ENCODE measurements at places on chromosomes 11 and 22.
A peak's percentile ranks its signal among the peaks of the same experiment; 100 is the strongest.

DNA sequence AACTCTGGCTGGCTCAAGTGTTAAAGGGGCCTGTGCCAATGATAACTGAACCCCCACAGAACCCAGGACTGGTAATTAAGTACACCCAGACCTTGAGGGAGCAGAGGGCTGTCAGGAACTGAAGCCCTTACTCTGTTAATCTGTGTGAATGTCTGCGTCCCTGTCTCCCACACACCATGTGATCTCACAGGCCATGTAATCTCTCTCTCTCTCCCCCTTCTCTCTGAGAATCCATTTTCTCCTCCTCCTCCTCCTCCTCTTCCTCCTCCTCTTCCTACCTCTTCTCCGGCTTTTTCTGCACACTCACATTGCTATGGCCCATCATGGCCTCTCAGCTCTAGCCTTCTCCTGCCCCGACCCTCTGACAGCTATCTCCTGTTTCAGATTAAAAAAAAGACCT, 14.6 kb upstream of the IRAG1 start:
- no peak for DNase-seq

- no peak for DNase-seq
These were observed 6.4 kb upstream of the JAM3 start for GRCh38 chr11:134062265-134063123.

DNA sequence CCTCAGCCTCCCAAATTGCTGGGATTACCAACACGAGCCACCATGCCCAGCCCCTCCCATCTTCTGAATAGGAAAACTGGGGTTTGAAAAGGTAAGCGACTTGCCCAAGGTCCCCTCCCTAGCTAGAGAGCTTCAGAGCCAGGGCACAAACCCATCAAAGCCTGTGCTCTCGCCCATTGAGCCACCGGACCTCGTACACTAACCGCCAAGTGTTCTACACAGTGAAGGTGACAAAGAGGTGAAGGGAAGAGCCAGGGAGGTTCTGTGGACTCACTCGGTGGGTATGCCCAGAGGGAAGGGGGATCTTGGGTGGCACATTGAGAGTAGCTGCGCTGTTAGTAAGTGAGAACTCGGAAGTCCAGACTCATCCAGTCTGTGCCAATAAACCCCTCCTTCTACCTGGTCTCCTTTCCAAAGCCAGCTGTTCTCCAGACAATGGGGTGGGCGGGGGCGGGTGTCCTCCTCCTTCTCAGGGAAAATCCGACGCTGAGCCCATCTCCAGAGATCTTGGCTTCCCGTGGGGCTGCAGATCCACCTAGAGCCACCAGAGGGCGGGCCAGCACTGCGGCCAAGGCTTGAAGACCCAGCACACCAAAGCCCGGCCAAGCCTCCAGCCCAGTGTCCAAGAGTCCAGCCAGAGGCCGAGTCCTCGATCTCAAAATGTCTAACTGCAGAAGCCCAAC, 3.2 kb upstream of the RTN4RL2 start:
- DNase-seq, result peak; percentile 60

DNA sequence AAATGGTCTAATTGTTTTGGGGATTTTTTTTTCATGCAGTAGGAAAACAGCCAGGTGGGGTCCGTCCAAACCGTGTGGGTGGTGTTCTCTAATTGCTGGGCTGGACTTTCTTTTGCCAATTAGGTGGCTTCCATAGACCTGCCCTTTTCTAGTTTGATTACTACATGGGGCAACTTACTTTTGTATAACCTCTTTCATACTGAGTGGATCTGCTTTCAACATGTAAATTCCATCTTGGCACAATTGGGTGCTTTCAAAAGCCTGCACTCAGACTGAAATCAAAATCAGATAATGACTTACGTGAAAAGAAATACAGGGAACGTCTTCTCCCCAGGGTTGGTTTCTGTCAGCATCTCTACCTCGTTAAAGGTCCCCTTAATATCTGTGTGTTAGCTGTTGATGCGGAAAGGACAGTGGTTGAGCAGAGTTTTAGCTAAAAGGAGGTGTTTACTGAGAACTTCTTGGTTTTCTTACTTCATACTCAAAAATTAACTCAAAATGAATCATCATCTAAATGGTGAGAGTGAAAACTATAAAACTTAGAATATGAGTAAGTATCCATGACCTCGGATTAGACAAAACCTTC, 72.1 kb downstream of the BARX2 start:
- DNase-seq, result no peak

DNA sequence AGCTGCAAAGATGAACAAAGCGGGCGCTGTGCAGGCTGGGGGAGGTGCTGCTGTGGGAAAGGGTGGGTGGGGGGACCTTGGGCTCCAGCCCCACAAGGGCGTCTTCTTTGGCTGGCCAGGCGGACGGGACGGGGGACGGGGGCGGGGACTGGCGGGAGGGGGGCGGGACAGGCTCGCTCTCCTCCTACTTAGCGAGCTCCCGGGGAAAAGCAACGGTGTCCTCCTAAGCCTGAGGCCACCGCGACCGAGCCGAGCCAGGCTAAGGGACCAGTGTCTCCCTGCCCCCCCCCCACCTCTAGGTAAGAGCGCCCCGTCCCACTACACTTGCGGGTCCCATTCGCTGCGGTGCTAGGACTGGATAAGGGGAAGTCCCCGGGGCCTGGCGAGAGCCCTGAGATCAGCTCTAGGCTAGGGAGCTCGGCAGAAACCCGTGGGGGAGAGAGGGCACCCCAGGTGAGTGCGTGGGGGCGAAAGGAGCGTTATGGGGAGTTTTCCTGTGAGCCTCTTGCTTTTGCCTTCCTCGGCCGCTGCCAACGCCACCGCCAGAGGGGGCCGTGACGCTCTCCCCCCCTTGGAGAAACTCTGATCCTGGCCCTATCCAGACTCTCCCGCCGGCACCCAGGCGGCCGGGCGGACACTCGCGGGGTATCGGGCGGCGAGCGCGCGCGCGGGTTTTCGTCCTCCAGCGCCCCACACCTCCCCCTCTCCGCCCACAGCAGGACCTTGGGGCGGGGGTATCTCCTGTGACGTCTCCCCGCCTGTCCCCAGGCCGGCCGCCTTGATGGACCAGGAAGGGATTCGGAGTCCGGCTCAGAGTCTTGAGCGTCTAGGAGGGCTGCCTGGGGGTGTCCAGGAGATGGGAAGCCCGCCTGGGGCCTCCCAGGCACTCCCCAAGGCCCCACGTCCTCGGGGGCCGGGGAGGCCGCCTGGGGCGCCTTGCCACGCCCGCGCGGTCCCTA, at the start of gene PHLDB1:
Gene PHLDB1, plus strand, starts transcription at position 215 of the 959 bp plus-strand sequence. CDS start 6,222 bp downstream, outside the sequence.
- DNase-seq, result no peak

DNA sequence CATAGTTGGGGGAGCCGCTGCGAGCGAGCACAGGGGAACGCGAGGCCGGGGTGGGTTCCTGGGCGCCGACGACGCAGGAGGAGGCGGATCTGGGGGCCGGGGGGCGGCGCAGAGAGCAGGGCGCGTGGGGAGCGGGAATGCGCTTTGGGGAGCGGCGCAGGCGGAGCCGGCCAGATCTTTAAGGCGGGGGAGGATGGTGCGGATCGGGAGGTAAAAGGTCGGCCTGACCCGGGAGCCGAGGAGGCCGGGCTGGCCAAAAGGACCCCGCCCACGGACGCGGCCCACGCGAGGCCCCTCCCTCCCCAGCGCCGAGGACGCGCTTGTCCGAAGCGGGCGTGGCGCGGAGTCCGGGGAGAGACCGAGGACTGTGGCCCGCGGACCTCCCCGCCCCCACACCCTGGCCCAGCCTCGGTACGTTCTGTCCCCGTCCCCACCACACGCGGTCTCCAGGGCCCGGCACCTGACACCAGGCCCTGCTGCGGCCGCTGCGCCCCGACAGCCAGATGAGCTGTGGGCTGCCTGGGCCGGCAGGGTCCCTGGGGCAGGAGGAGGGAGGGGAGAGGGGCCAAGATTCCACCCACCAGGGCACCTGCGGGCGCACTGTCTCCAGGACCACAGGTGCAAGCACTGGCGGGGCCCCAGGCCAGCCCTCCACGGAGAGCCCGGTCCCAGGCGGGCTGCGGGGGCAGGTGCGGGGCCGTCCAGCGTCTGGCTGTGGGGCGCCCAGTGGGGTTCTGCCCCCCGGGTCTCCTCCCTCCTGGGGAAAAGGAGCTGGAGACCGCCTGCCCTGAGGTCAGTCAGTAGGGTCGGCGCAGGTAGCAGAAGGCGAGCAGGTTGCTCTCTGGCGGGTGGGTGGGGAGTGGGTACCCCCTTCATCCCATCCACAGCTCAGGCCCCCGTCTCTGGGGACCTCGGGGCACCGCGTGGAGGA, 10.9 kb downstream of the PIM3 start:
- peak; percentile 3 for DNase-seq

GRCh38 chr11:64896448-64897022, 18.1 kb upstream of the EHD1 start:
- DNase-seq, result no peak

DNA sequence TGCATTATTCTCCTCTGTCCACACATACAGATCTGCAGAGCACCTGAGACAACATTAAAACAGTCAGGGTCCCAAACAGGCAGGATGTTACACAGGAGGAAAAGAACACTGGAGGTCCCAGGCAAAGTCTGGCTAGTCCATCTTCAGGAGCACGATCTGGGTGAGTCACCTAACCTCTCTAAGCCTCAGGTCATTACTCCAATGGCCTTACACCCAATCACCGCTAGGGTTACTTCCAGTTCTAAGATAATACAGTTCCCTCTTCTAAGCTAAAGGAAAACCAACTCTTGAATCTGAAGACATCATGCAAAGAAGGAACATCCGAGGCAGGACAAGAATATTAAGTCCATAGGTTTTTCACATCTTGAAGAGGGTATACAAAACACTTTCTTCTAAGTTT, 24.5 kb downstream of the ASCC2 start:
- DNase-seq, result no peak

GRCh38 chr11:110242746-110243145, 53.7 kb downstream of the RDX start:
- DNase-seq, result no peak

DNA sequence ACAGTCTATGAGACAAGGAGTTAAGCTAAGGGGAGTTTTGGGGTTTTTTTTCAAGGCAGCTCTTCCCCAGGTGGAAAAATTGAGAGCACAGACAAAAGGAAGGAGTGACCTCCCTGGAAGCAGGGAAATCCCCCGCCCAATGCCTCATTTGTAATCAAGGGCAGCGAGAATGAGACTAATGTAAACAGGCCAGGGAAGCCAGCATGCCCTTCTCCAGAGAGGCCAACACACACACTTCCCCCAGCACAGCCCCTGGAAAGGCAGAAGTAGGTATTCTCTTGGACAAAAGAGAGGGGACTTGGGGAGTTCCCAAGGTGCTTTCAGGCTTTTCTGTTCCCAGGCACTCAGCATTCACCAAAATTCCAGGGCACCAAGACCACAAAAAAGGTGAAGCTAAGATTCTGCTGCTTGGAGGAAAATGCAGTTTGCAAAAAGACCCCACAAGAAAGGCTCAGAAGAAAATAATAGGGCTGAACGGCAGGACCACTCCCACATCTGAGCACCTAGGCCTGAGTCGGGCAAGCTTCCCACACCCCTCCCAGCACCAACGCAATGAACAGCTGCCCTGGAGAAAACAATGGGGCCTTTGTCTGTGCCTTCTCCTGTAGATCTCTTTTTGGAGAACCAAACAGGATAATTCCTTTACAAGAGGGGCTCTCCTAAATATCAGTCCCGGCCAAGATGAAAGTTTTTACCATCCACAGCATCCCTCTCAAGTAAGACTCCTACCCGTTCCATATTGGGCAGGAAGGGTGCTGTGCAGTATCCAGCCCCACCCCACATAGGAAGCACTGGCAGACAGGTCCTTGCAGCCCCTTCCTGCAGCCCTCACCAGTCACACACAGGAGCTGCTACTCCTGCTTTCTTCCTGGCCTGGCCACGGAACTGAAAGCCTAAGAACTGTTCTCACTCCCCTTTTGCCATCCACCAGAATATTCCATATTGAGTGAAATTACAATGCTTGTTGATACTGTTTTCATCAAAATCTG, 70.7 kb upstream of the AKIP1 start:
- no peak for DNase-seq

DNA sequence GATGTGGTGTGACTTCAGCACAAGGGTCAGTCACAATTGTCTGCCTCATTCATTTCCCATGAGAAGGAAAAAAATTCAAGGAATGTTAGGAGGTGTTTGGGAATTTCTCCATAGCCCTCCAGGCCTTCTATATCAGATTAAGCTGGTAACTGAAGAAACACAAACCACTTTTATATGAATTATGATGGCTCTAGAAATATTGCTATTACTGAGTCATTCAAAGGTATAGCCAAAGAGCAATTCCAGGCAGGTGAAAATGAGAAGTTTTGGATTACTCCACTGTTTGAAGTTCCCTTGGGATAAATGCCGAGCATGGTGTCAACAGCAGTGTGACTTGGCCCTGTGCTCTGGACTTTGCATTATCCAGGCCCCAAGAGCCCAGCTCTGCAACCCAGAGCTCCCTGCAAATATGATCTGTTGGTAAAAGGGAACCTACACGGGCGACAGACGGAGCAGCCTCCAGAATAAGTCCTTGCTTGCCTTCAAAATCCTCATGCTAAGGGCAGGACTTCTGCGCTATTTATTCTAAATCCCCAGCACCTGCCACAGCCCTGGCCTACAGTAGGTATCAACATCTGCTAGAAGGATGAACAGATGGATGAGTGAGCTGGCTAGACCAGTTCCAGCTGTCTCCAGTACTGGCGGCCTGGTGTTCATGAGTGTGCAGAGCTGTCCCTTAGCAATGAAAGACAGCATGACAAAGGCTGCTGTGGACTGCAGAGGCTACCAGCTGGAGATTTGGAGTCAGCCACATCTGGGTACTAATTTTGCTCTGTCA, 67.5 kb upstream of the ZBED5 start:
- DNase-seq, result no peak

- no peak for DNase-seq
These were observed 83.5 kb upstream of the FSHB start for GRCh38 chr11:30147293-30147692.

GRCh38 chr22:48743601-48744282, 1083.9 kb downstream of the BRD1 start:
- DNase-seq, result no peak

- DNase-seq, result no peak
These were observed 4.4 kb downstream of the FBXO7 start for GRCh38 chr22:32478994-32479393.

DNA sequence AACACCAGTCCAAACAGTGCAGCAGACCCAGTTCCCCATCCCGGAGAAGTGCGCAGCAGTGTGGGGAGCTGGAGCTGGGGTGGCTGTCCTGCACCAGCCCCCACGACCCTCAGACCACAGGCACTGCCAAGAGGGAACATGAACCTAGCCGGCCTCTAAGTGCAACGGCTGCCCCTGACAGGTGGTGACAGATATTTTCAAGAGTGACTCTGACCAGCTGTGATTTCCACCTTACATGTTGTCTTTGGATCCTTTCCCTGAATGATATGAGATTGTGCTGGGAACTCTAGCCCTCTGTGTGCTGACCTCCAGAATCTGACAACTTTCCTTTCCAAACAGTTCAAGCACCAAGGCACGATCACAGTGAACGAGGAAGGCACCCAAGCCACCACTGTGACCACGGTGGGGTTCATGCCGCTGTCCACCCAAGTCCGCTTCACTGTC, 12.6 kb downstream of the SERPIND1 start:
- no peak for DNase-seq

GRCh38 chr11:95675585-95675984, 114.0 kb downstream of the FAM76B start:
- DNase-seq, result no peak

DNA sequence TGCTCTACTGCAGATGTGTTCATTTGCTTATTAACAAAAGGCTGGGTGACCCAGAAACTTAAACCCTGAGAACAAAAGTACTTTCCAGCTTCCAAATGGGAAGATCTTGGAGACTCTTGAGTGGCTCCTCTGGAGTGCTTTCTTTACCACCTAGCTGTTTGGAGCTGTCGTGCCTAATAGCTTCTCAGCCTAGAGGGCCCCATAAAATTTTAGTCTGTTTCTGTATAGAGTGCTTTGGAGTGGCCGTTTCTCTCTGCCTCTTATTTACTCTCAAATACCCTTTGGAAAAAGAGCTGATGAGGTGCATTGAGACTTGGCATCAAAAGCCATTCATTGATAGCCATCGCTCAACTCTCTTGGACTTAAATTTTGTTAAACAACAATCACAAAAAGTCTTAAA, 50.7 kb downstream of the ZNRF3 start:
- DNase-seq, result no peak
